ENCODE measurements at places on chromosomes 4 and X. TPM values are rescaled to one million over a fixed set of nuclear protein-coding genes. Genes with fewer than 3 reads are reported as not detected.

Gene LONRF3
- 0.16 TPM for total RNA-seq

Gene BGN
- total RNA-seq = 29.3 TPM

Gene GSX2
- not detected for total RNA-seq

Gene TGIF2LX
- not detected for total RNA-seq

Gene PROM1
- total RNA-seq = 5.2 TPM

Gene FAM9C
- total RNA-seq = not detected

Gene FANCB
- 2.8 TPM for total RNA-seq

Gene CFP
- total RNA-seq = 0.48 TPM

Gene DLG3
- 36.4 TPM for total RNA-seq

DNA sequence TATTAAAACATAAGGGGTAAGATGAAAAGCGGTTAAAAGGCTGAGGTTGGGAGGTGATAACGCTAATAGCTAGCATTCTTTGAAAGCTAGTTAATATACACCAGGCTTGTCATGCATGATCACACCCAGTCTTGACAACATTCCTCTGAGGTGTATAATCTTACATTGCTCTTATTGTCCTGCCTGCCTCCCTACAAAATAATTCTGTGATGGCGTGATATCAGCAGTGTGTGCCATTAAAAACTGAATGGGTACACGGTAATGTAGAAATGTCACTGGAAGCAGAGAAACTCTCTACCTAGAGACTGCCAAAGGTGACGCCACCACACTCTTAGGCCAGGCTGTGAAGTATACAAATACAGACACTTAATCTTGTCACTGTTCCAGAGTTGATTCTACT lies 68.1 kb downstream of the DIAPH2 start:
- no peak for ATAC-seq

GRCh38 chrX:130623518-130623917 lies 221.7 kb downstream of the RBMX2 start:
- ATAC-seq = no peak

- no peak for ATAC-seq
Observed at GRCh38 chr4:3410401-3411135, 31.2 kb upstream of the HGFAC start.

GRCh38 chrX:21745756-21746155 lies 12.2 kb downstream of the SMPX start:
- ATAC-seq = no peak

- no peak for ATAC-seq
Observed at GRCh38 chrX:152600853-152601633, 36.7 kb upstream of the GABRQ start.

- no peak for ATAC-seq
Observed at GRCh38 chr4:152525878-152526277, 10.0 kb downstream of the FBXW7 start.

DNA sequence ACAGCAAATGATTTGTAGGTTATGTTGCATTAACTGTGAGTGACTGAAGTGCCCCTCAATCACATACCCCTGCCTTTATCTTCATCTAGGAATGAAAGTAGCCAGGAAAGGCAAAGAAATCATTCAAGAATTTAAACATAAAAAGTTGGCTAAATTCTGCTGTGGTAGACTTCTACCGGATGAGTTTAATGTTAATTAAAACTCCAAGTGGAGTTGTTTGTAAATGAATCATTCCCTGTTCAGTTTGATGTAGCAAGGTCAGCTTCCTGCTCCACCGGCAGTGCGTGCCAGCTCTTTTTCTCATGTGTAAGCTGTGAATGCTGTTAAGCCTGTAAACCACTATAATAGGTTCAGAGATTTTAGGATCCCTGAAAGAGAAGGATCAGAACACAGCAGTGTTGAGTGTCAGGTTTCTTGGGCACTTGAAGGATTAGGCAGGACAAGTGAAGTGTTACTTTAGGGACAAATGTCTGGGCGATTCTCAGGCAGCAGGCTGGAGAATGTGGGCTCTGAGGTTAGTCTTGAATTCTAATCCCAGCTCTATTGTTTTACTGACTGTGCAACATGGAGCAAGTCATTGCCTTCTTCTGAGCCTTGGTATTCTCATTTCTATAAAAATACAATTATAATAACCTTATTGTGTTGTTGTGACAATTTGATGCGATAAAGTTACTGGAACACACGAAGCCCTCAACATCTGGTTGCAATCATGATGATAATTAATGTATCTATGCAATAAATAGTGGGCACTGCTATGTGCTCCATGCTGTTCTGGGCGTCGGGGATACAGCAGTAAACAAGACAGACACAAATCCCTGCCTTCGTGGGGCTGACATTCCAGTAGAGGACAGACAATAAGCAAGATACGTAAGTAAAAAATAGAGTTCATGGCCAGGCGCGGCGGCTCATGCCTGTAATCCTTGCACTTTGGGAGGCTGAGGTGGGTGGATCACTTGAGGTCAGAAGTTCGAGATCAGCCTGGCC lies 112.0 kb downstream of the SHROOM3 start:
- peak; percentile 89 for ATAC-seq

DNA sequence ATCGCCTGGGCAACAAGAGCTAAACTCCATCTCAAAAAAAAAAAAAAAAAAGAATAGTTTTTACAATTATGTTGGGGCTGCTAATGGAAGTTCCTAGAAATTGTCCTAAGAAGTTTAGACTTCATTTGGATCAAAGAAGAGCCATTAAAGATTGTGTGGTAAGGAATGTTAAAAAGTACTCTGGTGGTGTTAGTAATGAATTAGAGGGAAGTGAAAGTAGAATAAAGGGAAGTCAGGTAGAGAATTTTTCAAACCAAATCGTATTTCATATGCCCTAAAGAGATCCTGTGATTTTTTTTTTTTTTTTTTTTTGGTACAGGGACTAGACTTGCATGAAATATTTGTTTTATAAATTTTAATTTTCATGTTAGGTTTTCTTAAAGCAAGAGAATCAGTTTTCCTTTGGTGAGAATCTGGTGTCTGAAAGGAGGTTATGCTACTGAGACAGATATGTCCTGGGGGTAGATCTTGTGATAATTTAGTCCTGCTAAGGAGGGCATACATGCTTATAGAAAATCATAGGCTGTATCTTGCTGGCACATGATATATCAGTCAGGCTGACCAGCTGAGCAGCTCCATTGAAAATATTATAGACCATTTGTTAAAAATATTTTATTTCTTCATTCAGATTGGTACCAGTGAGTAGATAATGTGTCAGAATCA lies 10.7 kb downstream of the SEC24B start:
- no peak for ATAC-seq

GRCh38 chr4:107442538-107443111 lies 277.4 kb downstream of the PAPSS1 start:
- ATAC-seq = no peak

GRCh38 chr4:113437129-113437528 lies 324.4 kb downstream of the CAMK2D start:
- ATAC-seq = no peak

DNA sequence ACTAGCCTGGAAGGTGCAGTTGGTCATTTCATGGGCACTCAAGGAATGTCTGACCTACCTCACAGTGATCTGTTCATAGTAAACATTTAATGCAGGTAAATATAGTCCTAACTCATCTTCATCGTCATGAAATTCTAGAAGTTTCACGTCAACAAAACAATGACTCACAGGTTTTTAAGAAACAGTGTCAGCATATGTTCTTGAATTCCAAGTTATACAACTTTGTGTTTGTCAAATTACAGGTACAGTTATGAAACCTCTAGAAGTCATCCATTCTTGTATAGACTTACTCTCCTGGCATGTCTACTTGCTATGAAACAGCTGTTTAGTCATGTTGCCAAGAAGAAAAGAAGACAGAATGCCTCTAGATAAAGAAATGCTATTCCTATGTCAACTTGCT lies 46.6 kb downstream of the AFM start:
- ATAC-seq = peak; percentile 67
